ENCODE measurements at places on chromosomes 1 and 21.

- no peak for DNase-seq
These were observed 22.2 kb upstream of the KIF1B start for GRCh38 chr1:10188133-10188650.

- no peak for DNase-seq
These were observed 249.2 kb upstream of the NFIA start for GRCh38 chr1:60833173-60833572.

GRCh38 chr1:61135291-61135690, 52.9 kb downstream of the NFIA start:
- DNase-seq = no peak

DNA sequence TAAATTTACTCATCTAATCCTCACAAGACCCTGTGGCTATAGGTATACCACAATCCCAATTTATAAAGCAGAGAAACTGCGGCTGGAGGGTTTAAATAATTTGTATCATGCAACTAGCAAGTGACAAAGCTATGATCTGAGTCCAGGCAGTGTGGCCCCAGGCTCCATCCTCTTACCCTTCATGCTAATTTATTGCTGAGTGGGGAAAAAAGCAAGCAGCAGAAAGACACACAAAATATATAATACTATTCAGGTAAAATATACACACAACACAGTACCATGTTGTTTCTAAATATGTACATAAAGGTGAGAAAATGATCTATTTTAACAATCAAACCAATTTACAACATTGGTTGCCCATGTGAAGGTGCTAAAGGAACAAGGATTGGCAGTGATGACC, 17.3 kb upstream of the LORICRIN start:
- no peak for DNase-seq

- no peak for DNase-seq
These were observed 6.8 kb upstream of the KLF17 start for GRCh38 chr1:44111861-44112260.

DNA sequence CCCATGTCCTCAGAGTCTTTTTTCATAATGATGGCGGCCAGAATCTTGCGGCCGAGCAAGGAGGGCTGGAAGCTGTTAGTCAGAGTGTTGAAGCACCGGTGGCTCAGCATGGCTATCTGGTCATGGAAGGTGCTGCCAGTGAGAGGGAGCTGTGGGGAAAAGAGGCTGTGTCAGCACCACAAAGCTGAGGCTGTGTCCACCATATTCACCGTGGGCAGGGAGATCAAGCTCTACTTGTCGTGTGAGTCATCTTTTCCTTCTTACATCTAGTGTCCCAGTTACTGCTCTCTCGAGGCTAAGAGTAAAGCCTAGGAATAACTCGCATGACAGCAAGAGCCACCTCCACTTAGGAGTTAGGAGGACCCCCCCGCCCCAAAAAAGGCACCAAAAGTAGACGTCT, 18.2 kb downstream of the ADAR start:
- DNase-seq = no peak

DNA sequence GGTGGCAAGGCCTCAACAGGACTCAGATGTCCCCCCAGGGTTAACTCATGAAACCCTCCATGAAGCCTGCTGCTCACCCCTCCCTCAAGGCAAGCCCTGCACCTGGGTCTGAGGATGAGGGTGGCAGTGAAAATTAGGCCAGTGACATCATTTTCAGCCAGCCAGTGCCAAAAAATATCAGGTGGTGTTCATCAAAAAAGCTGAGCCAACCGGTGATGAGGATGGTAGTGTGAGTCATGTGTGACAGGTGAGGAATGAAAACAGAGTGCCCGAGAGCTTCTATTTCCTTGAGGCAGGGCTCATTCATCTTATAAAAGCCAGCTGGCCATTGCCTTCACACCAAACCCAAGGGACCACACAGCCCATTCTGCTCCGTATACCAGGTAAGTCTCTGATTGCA, at the start of gene SPRR1A:
SPRR1A (plus strand) TSS at position 339 of the 400 bp plus-strand sequence. CDS start 1,150 bp downstream, outside the sequence.
- no peak for DNase-seq

DNA sequence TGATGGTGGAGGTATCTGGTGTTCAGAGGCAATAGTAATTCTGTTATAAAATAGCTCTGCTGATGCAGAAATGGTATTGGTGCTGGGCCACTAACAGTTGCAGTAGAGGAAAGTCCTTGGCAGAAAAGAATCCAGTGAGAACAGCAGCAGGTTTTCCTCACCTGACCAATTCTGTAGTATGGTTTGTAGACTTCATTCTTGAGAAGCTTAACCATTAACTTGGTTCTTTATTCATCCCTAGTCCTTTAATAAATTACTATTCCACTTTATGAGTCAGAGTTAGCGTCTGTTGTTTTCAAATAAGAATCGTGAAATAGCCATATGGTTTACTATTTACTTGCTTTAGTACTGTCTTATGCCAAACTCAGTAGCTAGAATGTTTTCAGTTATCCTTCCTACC, 128.5 kb upstream of the SERTAD4 start:
- no peak for DNase-seq
